ENCODE measurements at places on chromosomes 5 and 9.
A peak's percentile ranks its signal among the peaks of the same experiment; 100 is the strongest.

- peak; percentile 8 for DNase-seq
These were observed 6.0 kb upstream of the SPATA31E1 start for GRCh38 chr9:87876708-87877107.

GRCh38 chr9:32398207-32398606, 13.8 kb downstream of the ACO1 start:
- DNase-seq: no peak

DNA sequence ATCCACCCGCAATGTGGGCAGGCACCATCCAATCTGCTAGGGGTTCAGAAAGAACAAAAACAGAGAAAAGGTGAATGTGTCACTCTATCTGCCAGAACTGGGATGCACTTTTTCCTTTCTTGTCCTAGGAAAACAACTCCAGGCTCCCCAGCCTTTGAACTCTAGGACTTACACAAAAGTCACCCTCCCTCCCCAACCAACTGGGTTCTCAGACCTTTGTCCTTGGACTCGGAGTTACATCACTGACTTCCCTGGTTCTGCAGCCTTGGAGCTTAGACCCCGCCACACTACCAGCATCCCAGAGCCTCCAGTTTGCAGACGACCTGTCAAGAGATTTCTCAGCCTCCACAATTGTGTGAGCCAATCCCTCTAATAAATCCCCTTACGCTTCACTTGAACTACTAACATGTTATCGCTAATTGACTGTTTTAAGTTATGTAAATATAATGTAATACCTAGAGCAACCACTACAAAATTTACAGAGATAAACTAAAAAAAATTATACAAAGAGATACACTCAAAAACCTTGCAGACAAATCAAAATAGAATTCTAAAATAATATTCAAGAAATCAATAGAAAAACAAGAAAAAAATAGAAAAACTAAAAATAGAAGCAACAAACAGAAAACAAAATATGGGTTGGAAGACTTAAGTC, 5.3 kb upstream of the UBLCP1 start:
- no peak for DNase-seq

DNA sequence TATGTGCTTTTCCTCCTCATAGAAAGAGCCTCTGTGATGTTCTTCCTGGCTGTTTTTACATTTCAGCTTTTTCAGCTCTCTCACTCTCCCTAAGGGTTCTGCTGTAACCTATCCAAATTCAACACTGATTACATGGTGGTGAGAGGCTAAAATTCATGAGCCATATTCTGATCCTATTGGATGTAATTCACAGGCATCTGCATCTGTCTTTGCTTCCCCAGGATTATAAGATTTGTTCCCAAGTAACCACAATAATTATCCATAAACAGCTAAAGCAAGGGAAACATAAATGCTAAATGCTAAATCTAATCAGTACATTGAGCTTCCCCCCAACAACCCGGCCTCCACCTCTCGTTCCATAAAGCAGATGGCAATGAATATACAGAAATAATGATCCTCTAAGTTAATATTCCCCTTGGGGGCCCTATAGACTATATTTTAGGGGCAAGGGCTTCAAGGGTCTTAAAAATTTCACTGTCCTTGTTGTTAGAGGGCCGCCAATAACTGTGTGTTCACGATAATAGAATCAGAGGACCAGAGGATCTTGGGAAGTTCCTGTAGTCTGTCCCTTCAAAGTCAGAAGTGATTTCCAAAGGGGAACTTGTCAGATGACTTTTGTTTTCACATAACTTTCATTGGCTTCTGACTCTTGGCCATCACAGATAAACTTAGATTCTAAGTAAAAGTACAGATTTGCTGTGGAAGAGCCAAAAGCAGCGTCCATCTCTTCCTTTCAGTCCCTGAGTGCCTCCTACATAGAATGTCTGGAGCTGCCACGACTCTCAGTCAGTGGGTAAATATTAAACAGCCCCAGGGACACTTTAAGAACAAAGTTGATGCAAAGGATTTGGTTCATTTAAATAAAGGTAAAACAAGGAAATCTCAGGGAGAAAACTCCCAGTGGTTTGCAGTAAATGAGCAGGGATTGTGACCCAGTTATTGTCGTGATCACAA, 125.6 kb downstream of the ALDH1A1 start:
- DNase-seq: peak; percentile 46

GRCh38 chr5:36876965-36877666, 547 bp downstream of the NIPBL start:
- DNase-seq: peak; percentile 75
